ENCODE measurements at places on chromosomes 2 and 18. TPM values are rescaled to one million over a fixed set of nuclear protein-coding genes. Genes with fewer than 3 reads are reported as not detected.

Gene FSIP2
- 0.44 TPM for total RNA-seq

Gene CXCR1
- total RNA-seq: not detected

Gene KCNG2
- total RNA-seq: not detected

Gene PLCD4
- 0.32 TPM for total RNA-seq

Gene PSD4
- 0.49 TPM for total RNA-seq

Gene IL1RL2
- total RNA-seq: not detected

Gene UGT1A3
- total RNA-seq: not detected

Data from bladder microvascular endothelial cell (primary cell).